ENCODE measurements at places on chromosomes 2 and 18. TPM values are rescaled to one million over a fixed set of nuclear protein-coding genes. Genes with fewer than 3 reads are reported as not detected.

DNA sequence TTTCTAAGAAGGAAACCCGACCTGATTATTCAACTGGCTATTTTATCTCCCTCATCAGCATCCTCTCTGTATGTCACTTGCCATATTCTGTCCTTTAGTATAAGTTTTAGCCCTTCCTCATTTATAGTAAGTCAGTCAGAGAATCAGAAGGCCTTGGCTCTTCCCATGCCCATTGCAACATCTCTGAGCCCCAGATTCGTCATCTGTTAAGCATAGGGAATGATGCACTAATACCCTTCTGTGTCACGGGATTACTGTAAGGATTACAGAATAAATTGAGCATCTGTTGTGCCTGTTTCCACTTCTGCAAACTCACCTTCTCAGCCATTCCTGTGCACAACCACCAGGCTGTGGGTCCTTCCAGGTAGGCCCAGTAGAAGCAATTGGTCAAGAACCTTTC is 258.1 kb upstream of the RAB12 start:
- DNase-seq = peak; percentile 32

DNA sequence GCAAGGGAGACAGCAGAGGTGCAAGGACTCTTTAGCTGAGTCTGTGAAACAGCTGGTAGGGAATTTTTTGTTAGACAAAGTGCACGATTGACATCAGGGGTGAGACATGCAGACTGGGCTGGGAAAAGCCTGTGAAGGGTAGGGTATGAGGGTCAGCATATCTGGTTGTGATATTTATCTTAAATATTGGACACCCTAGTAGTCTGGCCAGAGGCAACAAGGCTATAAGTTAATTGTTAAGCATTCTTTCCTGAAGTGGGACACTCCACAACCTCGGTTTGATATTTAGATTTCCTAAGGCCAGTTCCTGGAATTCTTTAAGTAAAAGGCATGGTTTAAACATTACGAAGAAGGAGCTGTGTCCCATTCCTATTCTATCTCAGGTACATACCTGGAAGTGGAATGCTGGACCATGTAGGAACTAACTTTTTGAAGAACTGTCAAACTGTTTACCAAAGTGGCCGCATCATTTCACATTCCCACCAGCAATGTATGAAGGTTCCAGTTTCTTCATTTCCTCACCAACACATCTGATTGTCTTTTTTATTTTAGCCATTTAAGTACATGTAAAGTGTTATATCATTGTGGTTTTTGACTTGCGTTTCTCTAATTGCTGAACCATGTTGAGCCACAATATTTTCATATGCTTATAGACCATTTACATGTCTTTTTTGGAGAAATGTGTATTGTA is 22.5 kb downstream of the EHBP1 start:
- no peak for DNase-seq

- peak; percentile 3 for DNase-seq
Measured at GRCh38 chr2:178070824-178071223, 1.8 kb downstream of the PDE11A start.

GRCh38 chr2:33275689-33276444 is 200.6 kb upstream of the RASGRP3 start:
- peak; percentile 58 for DNase-seq

DNA sequence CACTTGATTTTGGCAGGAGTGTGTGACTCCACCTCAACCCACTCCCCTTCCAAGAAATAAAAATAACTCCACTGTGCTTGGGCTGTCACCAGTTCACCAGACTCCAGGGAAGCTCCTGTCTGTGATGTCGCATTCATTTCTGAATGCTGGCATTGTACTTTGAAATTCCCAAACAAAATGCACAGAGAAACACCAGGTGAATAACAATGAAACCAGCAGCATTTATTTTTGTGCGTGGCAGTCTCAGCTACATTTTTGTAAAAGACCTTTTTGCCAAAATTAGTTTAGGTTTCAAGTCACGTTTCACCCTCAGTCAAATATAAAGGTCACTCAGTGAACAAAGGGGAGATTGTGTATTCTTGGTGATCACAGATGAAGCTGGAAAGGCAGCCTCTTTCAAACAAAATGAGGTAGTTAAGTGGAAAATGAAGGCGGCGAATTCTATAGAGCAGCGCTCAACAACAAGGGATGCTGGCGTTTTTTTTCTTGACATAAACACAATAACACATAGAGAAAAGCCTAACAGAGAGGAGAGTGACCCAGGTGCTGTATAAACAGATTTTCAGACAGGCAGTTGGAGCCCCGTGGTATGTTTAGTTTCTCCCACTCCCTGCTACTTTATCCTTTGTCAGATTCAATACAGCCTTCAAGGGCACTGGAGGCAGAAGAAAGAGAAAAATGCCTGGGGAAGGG is 210.3 kb upstream of the GCFC2 start:
- no peak for DNase-seq

DNA sequence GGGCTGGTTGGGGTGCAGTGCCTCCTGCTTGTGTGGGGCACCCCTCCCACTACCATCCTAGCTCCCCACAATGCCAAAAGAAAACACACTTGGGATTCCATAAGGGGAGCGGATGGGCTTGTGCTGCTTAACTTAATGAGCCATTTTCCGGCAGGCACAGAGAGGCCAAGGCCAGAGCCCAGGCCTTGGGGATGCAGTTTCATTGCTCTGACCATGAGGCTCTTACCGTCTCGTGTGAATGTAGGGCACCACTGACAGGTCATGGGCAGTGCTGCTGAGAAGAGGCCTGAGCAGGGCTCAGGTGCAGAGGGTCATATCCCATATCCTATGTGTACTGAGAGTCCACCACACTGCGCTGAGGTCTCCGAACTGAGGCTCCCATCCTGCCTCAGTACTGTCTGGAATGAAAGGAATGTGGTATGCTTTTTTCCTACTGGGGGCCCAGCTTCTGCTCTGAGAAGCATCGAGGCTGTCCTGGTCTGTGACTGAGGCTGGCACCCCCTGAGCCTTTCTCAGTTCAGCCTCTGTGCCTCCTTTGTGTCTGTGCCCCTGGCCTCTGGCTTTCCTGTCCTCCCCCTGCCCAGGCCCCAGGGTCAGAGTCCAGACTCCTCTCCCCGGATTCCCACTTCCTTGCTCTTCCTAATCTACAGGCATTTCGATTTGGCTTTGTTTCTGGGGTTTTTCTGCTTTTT is 45.2 kb upstream of the MAPRE3 start:
- DNase-seq = no peak

DNA sequence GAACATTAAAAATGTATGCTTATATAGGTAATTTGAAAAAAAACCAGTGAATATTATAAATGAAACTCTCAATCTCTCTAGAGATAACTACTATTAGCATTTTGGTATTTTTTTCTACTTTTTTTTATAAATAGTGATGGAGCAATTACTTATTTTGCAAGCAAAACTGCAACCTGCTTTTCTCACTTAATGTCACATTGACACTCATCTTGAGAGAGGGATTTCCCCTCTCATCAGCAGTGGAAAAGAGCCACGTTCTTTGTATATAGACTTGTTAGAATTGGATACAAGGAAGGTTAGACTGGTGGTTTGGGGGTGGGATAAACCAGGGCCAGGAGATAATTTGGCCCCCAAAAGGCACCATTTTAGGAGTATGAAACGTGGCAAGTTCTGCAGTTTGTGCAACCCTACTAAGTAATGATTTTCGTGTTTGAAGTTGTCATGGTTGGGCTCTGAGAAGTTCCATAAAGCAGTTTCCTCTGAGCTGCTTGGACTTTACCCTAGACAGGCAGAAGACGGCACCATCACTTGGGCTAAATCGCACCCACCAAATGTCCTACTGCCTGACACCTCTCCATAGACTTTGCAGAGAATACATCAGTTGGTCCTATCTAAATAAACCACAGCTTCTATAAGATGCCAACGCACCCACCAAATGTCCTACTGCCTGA is 194.0 kb downstream of the ACTR3 start:
- no peak for DNase-seq

GRCh38 chr18:62499263-62499650 is 23.6 kb upstream of the ZCCHC2 start:
- no peak for DNase-seq

DNA sequence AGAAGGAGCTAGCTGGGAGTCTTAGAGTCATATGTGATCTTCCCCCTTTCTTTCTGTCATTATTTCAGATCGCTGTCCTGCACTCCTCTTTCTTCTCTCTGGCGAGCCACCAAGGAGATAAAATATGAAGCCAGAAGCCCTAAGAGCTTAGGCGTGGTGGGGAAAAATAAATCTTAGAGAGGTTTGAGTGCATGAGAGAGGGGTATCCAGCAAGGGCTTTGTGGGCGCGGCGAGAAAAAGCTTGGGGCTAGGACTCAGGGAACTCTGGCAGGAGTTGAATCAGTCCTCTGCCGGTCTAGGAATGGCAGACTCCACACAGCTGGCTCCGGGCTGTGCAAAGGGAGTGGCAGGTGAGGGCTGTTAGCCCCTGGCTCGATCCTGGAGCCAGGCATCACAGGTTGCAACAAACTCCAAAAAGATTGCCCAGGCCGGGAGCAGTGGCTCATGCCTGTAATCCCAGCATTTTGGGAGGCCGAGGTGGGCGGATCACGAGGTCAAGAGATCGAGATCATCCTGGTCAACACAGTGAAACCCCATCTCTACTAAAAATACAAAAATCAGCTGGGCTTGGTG is 20.1 kb upstream of the IGFBP5 start:
- no peak for DNase-seq

ARHGAP28 gene
- 0.74 TPM for total RNA-seq

FEV gene
- not detected for total RNA-seq

IMPA2 gene
- total RNA-seq = 2.5 TPM

POTEC gene
- not detected for total RNA-seq

REG1B gene
- total RNA-seq = not detected

PKDCC gene
- not detected for total RNA-seq

KYNU gene
- 0.40 TPM for total RNA-seq

COL4A4 gene
- total RNA-seq = 0.03 TPM

SPDYA gene
- total RNA-seq = 0.45 TPM
